Stimulated activated CD4-positive, alpha-beta T cell treated with anti-CD3 and anti-CD28 coated beads, Interleukin-1b, Interleukin-23, amount 100 ng/mL, for 1 hour (primary cell): ENCODE measurements at places on chromosomes 2 and 18.

DNA sequence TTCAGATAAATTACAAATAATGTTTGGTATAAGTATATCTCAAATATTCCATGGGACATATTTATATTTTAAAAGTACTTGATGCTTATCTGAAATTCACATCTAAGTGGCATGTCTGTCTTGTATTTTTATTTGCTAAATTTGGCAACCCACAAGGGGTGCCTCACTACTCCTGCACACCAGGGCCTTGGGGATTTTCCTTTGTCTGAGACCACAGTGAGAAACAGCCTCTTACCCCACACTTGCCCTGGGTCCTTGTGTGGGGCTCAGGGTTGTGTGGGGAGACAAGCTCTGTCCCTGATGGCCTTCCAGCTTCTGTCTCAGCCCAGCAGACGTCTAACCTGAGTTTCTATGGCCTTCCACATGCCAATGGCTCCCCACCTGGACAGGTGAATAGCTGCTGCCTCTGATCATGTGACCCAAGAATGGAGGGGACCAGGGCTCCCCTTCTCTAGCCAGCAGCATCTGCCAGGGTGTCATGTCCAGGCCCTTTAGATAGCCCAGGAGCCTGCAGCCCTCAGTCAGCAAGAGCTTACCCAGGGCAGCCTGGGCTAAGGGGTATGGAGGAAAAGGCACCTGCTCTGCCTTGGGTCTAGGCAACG lies 49.5 kb upstream of the MRPL33 start:
- no peak for DNase-seq

GRCh38 chr2:134086594-134087219 lies 167.2 kb upstream of the MGAT5 start:
- DNase-seq: no peak

- DNase-seq: no peak
Observed at GRCh38 chr2:95346738-95347671, 49.9 kb downstream of the KCNIP3 start.

- no peak for DNase-seq
Observed at GRCh38 chr2:19435815-19436214, 77.4 kb upstream of the OSR1 start.

GRCh38 chr18:27901424-27902226 lies 275.3 kb downstream of the CDH2 start:
- DNase-seq: no peak
